Stimulated activated CD4-positive, alpha-beta T cell treated with anti-CD3 and anti-CD28 coated beads, Interleukin-1b, Interleukin-23, amount 100 ng/mL, for 24 hours (primary cell): ENCODE measurements at places on chromosomes 12 and 14.
A peak's percentile ranks its signal among the peaks of the same experiment; 100 is the strongest.

DNA sequence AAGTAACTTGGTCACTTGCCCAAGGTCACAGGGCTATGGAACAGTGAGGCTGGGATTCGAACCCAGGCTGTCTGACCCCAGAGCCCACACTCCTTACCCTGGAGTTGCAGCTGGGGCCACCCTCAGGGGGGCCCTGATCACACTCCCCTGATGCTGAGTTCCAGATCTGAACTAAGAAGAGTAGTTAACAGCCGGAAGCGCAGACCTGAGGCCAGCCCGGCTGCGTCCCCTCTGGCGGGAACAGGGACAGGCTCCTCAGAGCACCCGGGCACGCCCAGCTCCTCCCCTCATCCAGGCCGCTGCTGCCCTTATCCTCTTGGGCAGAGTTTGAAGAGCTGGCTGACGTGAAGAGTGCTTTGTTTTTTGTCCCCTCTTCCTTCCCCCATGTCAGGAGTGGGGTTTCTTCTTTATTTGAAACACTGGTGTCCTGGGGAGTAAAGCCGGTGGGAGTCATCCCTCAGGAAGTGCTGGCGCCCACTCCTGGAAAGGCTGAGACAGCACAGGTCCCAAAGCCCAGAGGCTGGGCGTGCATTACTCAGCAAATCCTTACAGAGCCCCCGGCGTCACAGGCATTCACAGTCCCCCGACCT lies 8.7 kb downstream of the PHB2 start:
- no peak for DNase-seq

DNA sequence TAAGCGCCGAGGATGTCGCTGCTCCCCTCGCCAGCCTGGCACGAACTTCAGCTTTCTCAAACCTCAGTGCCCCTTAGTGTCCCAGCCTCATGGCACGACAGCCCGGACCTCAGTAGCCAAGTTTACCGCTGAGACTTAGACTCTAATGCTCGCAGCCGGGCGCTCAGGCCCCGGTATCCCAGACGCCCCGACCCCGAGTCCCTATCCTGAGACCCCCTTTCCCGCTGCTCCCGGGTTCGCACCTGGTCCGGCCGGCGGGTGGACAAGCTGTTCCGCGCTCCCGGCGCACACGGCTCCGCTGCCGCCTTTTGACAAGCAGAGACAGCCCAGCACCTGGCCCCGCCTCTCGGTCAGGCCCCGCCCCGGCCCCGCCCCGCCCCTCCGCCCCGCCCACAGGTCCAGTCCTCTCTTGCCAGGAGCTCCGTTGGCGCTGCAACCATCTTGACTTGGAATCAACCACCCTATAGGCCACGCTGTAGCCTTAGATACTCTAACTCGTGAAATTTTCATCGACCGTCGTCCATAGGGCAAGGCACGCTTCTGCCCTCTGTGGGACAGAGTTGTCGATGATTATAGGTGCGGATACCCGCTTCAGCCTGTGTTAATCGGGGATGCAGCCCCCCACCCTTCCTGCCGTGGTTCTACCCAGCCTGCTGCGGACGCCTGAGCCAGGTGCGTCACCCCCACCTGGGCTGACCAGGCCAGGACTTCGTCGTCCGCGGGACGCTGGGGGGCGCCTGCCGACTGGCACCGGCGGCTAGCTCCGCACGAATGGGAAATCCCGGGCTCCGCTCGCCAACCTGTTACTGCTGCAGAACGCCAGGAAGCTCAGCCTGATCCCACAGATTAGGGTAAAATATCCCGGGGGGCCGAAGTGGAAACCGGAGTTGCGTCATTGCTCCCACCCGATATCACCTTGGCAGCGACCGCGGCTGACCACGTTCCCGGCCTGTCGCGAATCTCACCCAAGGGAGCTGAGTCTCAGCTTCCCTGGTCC lies at the start of gene VDR:
Gene VDR, minus strand, starts transcription at position 282 of the 997 bp plus-strand sequence. CDS start 25,881 bp downstream, outside the sequence.
- peak; percentile 57 for DNase-seq

DNA sequence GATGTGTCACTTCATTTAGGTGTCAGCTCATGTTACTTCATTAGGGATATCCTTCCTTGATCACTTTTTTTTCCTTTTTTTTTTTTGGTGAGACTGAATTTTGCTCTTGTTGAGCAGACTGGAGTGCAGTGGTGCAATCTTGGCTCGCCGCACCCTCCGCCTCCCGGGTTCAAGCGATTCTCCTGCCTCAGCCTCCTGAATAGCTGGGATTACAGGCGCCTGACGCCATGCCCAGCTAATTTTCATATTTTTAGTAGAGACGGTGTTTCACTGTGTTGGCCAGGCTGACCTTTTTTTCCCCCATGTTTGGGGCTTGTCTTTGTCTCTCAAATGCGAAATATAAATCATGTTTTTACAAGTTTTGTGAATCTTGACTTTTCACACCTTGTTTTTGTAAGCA lies 9.6 kb upstream of the AACS start:
- DNase-seq = no peak

- DNase-seq = no peak
Measured at GRCh38 chr12:50515587-50515986, 10.8 kb downstream of the DIP2B start.

GRCh38 chr14:54310151-54310850 lies 86.5 kb upstream of the CDKN3 start:
- DNase-seq = no peak

DNA sequence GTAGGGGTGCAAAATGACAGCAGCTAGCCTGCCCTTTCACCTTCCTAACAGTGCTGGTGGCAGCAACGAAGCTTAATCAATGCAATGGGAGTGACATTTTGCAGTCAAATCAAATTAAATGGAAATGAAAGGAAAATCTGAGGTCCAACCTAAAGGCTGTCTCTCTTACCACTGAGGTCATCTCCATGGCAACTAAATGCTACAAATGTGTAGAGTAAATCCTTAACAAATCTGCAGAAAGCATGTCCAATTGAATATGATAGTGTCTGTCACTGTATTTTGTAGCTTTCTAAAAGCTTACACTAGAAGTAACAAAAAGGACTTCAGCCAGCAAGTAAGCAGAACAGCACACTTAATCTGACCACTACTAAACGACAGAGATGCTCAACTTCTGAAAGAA lies 488.8 kb downstream of the BCAT1 start:
- no peak for DNase-seq

GRCh38 chr14:56659964-56660551 lies 80.5 kb downstream of the TMEM260 start:
- no peak for DNase-seq

GRCh38 chr14:74610866-74611649 lies 979 bp downstream of the LTBP2 start:
- DNase-seq = no peak

DNA sequence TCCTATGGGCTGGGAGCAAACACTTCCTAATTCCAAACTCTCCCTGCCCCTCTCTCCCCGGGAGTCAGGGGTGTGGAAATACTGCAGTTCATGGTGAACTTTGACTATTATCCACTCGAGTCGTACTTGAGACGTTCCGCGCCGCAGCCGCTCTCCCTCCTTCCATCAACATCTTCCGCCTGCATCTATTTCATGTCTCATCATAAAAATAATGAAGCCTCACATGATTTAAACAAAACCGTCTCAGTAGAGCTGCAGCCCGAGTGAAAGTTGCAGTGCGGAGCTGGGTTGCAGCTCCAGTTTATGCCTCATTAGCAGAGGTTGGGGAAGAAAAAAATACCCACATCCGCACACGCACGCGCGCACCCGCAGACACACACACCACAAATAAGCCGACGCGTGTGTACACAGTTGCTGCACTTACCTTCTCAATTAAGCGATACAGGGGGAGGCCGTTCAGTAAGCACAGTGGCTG lies 283 bp downstream of the LMO3 start:
- DNase-seq = no peak

- no peak for DNase-seq
Measured at GRCh38 chr12:14668591-14668990, 27.8 kb downstream of the GUCY2C start.

DNA sequence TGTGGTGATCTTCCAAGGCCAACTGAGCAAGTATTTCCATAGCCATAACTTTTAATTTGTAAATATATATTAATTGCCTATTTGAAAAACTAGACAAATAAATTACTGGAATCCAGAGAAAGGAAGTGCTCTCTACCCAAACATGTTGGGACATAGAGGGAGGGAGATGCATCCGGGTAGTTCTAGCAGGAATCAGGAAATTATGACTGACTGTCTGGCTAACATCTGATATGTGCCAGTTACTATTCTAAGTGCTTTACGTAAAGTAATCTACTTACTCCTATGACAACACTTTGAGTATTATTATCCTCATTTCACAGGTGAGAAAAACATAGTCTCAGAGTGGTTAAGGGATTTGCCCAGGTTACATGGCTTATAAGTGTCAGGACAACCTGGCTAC lies 147.7 kb upstream of the VASH1 start:
- no peak for DNase-seq

GRCh38 chr12:106315523-106315922 lies 13.0 kb downstream of the TCP11L2 start:
- DNase-seq = no peak

- no peak for DNase-seq
Measured at GRCh38 chr12:84619053-84619571, 293.5 kb downstream of the SLC6A15 start.

DNA sequence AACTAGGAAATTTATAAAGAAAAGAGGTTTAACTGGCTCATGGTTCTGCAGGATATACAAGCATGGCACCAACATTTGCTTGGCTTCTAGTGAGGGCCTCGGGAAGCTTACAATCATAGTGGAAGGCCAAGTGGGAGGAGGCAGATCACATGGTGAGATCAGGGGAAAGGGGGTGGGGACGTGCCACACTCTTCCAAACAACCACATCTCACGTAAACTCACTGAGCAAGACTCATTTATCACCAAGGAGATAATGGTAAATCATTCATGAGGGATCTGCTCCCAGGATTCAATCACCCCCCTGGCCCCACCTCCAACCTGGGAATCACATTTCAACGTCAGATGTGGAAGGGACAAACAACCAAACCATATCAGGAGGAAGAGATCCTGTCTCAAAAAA lies 35.8 kb downstream of the NUMB start:
- DNase-seq = no peak

DNA sequence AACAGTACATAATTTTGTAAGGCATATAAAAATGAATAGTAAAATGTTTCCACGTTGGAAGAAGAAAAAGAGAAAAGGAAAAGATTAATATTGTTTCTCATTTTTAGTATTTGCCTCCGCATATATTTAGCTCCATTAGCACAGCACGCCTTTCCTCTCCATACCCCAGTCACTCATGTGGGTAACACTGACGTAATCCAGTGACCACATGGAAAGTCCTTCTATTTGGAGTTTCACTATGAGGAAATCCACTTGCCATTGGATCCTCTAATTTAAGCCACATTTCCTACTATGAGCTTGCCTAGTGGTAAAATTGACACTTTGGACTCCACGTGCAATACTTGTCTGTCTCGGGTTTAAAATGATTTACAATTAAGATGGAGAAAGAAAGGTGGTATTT lies 5.7 kb upstream of the SLCO1A2 start:
- no peak for DNase-seq

DNA sequence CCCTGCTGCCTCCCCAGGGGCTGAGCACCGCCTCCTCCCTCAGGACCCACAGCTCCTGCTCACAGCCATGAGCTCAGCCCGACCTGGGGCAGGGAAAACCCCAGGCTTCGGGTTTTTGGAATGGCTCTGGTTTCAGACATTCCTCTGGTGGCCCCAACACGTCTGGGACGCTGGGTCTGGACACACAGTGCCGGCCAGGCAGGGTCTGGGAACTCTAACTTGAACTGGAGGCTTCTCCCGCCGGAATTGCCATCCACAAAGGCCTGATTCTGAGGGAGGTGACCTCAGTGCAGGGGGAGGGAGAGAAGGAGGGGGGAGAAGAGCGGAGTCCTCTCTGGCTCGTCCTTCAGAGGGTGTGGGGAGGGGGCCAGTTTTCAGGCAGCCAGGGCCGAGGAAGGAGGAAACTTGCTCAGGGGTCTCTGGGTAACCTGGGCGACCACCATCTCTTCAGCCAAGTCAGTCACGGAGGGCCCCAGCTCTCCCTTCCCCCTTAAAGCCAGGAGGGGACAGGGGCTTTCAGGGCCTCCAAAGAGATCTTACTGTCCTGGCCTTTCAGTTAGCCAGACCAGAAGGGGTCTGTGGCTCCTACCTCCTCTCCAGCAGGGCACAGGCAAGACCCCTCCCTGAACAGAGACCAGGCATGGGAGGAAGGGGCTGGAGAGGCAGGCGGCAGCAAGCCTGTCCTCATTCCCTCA lies 19.4 kb downstream of the NCKAP5L start:
- no peak for DNase-seq

DNA sequence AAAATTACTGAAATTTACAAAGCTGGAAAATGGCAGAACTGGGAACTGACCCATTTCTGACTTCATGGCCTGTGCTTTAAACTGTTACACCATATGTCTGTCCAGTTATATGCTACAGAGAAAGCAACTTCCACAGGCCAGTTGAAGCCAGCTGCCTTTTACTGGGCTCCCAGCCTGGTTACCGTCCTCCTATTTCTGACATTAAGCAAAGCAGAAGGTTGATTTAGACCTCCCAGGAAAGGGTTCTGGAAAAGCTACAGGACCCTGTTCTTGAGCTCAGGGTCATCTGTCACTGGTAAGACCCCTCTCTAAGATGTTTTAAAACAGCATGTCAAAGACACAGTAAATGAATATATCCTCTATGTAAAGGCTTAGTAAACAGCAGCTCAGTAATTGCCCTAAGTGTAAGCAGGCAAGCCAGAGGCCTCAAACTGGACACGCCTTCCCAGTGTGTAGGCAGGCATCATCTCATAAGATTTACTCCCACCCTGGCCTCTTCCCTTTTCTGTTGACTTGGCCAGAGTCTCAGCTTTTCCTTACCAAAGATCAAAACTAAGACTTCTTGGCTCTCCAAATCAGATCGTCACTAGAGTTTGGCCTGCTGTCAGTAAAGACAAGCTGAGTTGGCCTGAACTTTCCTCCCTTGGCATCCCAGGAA lies 55.4 kb upstream of the RNU6-8 start:
- DNase-seq = no peak

GRCh38 chr14:102491366-102491765 lies 18.2 kb downstream of the ANKRD9 start:
- no peak for DNase-seq

DNA sequence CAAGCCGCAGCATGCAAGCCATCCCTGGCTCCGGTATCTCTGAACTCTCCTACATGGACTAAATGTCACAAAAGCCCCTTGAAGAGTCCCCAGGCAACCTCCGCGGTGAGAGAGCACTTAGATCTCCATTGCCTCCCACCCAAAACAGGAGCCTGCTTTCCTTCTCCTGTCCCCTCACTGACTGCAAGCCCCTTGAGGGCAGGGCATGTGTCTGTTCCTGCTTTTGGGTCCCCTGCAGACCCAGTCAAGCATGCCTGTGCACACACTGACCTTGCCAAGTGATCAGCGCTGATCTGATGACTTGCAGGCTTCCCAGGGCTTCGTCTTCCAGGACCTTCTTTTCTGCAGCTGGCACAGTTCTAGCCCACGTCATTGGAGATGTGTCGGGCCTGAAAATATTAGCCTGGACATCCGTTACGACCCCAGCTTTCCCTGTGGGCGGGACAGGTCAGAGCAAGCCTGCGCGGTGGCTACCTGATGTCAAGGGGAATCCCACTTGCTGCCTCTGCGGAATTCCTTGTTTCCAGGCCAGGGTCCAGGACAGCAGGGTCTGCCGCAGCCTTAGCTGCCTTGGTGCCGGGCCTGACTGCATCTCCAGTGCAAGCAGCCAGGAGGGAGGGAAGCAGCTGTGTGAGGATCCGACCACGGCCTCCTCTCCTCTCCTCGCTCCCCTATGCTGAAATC lies 92.5 kb downstream of the FBXL14 start:
- DNase-seq = no peak

GRCh38 chr12:89882050-89882449 lies 173.4 kb upstream of the ATP2B1 start:
- no peak for DNase-seq
